ENCODE measurements at places on chromosomes 12 and 14. TPM values are rescaled to one million over a fixed set of nuclear protein-coding genes. Genes with fewer than 3 reads are reported as not detected.

The FSCB gene
- total RNA-seq = not detected

The PPP1CC gene
- total RNA-seq = 91.8 TPM

The SRRM4 gene
- total RNA-seq = not detected

The TAS2R42 gene
- total RNA-seq = not detected

The LRIG3 gene
- 139 TPM for total RNA-seq

The GMFB gene
- 109 TPM for total RNA-seq

The RCOR1 gene
- 15.4 TPM for total RNA-seq

The IL26 gene
- not detected for total RNA-seq

The KDM2B gene
- 28.8 TPM for total RNA-seq

The KRT83 gene
- total RNA-seq = not detected

The GAS2L3 gene
- 24.5 TPM for total RNA-seq

The FAM181A gene
- total RNA-seq = not detected

The PLEKHD1 gene
- total RNA-seq = under 0.01 TPM

The BDKRB2 gene
- 3.5 TPM for total RNA-seq

The SETD3 gene
- 69.8 TPM for total RNA-seq

The NRL gene
- total RNA-seq = 1.8 TPM

The NEMP1 gene
- total RNA-seq = 3.9 TPM

The MON2 gene
- 63.6 TPM for total RNA-seq

The CABP1 gene
- total RNA-seq = 0.32 TPM

The DGKA gene
- total RNA-seq = 51.0 TPM

The NOXRED1 gene
- total RNA-seq = 0.16 TPM

The ANKRD52 gene
- 22.3 TPM for total RNA-seq

The NKX2-1 gene
- not detected for total RNA-seq

The RNASE4 gene
- total RNA-seq = 28.3 TPM

All from hair follicle dermal papilla cell (primary cell).